ENCODE measurements at places on chromosomes 12 and 14.

GRCh38 chr12:71152851-71153250 is 4.9 kb downstream of the TSPAN8 start:
- DNase-seq: no peak

DNA sequence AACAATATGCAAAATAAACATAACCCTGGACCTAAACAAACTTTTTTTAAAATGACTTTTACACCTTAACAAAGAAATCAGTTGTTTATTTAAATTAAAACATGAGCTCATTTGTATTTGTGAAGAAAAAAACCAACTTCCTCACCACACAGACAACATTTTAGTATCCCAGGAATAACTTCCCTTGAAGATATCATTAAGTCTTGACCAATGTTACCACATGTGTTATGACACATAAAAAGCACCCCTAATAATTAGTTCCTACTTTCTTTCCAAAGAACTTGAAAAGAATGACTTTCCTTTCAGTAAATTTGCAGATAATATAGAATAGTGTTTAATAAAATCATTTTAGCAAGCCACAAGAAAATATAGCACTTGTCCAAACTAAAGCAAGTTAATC is 42.4 kb downstream of the DUSP16 start:
- no peak for DNase-seq

DNA sequence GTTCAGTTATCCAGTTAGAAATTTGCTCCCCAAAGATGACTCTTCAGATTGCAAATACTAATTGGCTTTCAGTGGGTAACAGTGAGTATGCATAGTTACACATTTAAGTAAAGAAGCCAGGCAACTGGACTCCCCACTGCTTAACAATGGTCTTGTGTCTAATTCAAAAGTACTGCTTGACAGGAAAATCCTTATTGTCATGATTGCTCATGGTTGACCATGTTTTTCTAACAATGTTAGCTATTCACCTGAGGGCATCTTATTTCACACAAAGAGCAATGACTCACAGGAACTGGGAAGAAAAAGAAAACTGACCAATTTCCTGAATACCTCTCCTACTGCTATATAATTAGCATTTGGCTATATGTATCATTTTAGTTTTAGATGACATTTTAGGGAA is 33.7 kb upstream of the ALG10B start:
- DNase-seq: peak; percentile 76

- no peak for DNase-seq
Measured at GRCh38 chr14:59398841-59399240, 66.3 kb downstream of the GPR135 start.

GRCh38 chr12:89636052-89636775 is 72.4 kb downstream of the ATP2B1 start:
- DNase-seq: peak; percentile 55

DNA sequence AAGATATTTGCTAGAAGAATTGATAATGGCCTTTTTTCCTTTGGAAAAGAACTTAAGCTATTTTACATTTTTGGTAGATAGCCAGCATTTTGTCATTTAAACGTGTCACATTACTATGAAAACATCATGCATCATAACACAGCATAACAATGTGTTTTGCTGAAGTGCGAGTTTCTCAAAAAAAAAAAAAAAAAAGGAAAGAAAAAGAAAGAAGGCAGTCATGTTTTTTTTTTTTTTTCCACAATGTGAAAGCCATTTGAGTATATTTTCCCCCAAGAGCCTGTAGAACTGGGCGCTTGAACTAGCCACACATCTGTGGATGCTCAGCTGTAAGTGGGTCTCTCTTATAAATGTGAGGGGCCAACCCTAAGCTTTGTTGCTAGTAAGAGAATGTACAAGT is 300.1 kb downstream of the AKAP6 start:
- DNase-seq: no peak

GRCh38 chr12:88400302-88400701 is 180.0 kb downstream of the KITLG start:
- DNase-seq: no peak

GRCh38 chr14:53964249-53964648 is 7.6 kb upstream of the BMP4 start:
- no peak for DNase-seq

GRCh38 chr14:92897922-92898565 is 24.9 kb upstream of the CHGA start:
- no peak for DNase-seq

- no peak for DNase-seq
Measured at GRCh38 chr14:102356280-102356679, 6.4 kb downstream of the CINP start.

DNA sequence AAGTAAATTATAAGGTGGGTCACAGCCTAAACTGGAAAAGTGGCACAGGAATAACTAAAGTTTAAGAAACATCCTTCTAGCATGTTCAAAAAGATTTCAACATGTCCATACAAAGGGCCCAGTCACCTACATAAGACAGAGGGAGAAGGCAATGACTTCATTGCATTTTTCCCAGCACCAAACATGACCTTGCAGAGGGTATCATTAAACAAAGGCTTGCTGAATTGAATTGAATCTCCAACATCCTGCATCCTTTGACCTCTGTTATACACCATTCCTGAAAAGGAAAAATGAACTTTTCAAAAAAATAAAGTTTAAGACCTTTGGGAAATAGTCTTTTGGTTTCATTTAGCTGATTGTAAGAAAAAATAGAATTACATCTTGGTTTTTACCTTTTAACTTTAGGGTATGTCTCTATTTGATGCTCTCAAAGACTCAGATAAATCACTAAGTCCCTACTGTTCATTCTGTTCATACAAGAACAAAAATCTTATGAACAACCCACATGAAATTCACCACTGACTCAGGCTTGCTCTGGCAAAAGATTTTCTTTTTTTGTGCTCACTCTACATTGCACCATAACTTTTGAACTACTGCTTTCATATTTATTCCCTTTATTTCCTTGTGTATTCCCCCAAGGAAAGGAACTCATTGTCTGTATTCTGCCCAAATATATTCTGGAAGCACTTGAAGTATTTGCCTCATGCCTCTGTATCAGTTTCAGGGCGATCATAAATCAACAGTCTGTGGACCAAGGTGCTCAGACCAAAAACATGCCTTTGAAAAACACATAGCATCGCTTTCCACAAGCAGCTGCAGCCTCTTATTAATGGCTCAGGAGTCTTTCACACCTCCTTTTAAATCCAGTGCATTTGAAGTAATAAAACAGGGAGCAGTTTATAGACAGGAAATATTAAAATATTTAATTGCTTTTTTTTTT is 121.7 kb downstream of the DUSP6 start:
- no peak for DNase-seq

- DNase-seq: no peak
Measured at GRCh38 chr14:50237427-50237826, 6.0 kb upstream of the SOS2 start.

DNA sequence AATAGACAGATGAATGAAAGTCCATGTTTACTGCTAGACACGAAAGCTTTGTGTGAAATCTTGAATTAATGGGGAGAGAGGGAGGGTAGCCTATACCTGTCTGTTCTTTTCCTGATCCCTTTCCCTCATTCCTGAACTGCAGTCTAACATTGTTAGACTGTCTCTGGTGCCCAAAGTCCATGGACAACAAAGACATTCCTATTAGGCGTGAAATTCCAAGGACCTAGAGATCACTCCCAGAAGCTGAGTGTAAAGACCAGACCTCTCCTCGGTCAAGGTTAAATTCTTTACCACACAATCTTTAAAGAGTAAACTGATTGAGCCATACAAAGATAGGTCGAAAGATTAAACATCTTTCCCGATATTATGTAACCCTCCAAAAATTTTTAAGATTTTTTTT is 270.7 kb upstream of the GARIN2 start:
- DNase-seq: no peak

- no peak for DNase-seq
Measured at GRCh38 chr14:46818147-46818546, 166.6 kb upstream of the RPL10L start.

DNA sequence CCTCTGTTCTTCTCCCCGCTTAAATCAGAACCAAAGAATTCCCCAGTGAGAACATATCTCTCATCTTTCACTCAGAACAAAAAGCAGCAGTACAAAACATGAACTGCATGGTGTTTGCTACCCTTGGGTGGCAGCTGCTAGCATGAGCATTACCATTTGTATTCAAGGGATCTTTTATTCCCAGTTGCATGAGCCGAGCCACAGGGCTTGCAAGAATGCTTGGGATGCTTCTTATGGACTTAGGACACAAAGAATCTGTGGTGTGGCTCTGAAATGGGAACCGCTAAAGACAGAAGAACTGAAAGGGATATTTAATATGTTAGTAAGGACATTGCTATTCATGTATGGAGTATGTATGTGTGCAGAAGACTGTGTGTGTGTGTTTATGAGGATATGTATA is 190.6 kb downstream of the TMX1 start:
- DNase-seq: no peak

GRCh38 chr14:66038618-66039017 is 447.6 kb upstream of the CCDC196 start:
- no peak for DNase-seq

DNA sequence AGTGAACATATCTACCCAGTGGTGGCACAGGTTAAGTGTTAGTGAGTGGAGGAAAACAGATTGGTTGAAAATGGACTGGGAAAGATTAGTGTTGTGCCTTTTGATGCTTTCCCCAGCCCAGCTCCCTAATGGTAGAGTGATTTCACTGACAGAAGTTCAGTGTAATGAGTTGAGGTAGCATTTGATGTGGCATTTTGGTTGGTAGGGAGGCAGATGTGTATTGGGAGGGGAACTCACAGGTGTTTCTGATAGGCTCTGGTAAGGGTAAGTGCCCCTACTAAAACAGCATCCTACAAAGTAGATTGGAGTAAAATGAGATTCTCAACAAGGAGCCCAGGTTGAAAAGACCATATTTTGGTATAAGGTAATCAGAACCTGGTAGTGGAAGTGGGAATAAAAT is 4.2 kb downstream of the TBK1 start:
- DNase-seq: no peak

- no peak for DNase-seq
Measured at GRCh38 chr12:64216239-64216638, 5.9 kb downstream of the KICS2 start.

DNA sequence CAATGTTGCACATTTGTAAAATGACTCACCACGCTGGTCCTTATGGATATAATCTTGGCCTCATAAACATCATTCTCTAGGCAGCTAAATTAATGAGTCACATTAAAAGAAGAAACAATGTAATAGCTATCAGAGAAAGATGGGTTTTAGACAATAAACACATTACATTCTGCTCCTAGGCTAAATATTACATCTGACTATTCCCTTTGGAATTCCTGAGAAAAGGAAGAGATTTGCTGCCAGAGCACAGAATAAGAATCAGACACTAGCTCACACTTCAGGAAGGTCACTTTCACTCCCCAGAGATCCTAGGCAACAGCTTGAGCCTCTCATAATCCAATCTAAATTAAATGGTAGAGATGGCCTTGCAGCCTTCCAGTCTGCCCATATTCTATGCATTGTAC is 218.2 kb downstream of the PTPRO start:
- no peak for DNase-seq

DNA sequence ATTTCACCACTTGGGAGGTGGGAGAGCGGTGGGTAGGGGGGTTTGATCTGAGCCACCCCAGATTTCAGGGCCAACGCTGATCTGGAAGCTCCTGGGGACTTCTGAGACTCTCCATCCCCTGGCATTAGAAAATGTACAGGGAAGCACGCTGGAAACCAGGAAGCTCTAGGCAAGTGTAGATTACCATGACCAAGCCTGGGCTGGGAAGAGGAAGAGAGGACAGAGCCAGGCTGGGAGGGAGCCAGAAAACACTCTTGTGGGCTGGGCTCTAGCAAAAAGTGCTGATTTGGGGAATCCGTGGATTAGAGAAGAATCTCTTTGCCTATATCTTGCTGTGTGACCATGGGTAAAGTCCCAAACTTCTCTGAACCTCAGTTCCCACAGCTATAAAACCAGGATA is 236.7 kb downstream of the BCL11B start:
- DNase-seq: no peak

- no peak for DNase-seq
Measured at GRCh38 chr12:65958456-65958855, 134.2 kb downstream of the HMGA2 start.

GRCh38 chr12:27751386-27752047 is 28.5 kb upstream of the KLHL42 start:
- DNase-seq: no peak

DNA sequence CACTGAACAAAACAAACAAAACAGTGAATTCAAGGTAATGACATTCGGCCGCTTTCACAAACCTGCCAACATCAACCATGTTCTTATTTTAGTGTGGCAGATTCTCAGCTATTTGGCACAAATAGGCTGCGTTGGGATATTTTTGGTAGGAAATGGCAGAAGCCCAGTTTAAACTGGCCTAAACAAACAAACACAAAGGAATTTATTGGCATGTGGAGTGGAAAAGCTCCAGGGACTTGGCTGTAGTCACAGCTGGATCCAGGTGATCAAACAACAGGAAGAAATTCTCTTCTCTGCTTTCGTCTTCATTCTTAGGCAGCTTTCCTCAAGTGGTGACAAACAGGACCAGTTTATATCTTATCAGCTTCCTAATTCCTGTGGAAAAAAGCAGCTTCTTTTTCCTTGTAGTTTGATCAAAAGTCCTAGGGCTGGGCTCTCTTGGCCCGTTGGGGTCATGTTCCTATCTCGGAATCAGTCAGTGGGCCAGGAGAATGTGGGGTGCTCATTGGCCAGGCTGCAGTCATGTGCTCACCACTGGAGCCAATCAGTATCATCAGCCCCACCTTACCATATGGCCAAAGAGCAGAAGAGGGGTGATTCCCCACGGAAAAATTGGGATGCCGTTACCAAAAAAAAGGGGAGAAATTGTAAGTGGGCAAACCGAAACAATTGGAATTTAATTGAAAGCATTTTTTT is 22.6 kb downstream of the C12orf75 start:
- DNase-seq: no peak

GRCh38 chr12:121026274-121027045 is 10.2 kb upstream of the C12orf43 start:
- no peak for DNase-seq

DNA sequence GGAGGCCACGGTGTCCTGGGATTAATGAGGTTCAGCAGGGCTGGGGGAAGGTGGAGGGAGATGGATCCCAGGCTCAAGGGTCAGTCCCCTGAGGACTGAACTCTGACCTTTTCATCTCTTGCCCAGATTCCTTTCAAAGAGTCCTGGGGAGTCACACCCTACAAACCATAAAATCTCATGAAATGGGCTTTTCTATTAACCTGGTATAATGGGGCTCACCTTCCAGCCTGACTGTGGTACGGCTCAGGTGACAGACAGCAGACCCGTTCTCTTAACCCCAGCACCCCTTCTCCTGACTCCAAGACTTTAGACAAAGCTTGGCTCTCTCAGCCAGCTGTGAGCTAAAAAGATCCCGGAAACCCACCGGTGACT is 268.2 kb downstream of the ADGRD1 start:
- no peak for DNase-seq

DNA sequence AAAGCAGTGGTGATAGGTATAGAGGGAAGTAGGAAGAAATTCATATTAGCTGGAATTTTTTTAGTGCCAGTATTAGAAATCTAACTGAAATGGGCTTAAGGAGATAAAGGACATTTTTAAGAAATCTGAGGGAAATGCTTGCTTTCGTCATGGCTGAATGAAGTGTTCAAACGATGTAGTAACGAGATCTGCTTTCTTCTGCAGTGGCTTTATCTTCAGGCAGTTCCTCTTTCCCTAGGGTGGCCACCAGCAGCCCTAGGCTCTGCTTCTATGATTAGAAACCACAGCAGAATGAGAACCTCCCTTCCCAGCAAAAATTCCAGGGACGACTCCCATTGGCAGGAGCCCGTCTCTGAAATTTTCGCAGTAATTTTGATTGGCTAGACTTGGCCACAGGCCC is 163.9 kb upstream of the FRMD6 start:
- DNase-seq: no peak
